ENCODE measurements at places on chromosomes 2 and 18.

- DNase-seq = no peak
These were observed 31.3 kb downstream of the USP40 start for GRCh38 chr2:233535271-233535670.

GRCh38 chr2:96265349-96265839, 403 bp downstream of the TMEM127 start:
- no peak for DNase-seq

DNA sequence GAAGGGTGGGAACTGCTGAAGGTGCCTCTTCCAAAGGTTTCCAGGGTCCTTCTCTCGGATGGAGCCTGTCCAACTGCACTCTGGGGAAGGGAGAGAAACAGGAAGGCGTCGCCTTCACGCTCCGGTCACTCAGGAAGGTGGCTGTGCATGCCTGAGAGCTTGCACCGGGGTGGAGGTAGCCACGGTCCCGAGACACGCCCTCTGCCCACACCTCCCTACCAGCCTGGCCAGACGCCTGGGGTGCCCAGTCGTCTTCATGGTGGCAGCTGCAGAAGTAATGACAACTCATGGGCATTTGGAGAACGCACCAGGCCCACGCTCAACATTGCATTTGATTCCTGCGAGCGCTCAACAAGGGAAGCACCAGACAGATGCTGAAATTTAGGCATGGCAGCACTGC, 59.9 kb downstream of the ADNP2 start:
- DNase-seq = no peak

DNA sequence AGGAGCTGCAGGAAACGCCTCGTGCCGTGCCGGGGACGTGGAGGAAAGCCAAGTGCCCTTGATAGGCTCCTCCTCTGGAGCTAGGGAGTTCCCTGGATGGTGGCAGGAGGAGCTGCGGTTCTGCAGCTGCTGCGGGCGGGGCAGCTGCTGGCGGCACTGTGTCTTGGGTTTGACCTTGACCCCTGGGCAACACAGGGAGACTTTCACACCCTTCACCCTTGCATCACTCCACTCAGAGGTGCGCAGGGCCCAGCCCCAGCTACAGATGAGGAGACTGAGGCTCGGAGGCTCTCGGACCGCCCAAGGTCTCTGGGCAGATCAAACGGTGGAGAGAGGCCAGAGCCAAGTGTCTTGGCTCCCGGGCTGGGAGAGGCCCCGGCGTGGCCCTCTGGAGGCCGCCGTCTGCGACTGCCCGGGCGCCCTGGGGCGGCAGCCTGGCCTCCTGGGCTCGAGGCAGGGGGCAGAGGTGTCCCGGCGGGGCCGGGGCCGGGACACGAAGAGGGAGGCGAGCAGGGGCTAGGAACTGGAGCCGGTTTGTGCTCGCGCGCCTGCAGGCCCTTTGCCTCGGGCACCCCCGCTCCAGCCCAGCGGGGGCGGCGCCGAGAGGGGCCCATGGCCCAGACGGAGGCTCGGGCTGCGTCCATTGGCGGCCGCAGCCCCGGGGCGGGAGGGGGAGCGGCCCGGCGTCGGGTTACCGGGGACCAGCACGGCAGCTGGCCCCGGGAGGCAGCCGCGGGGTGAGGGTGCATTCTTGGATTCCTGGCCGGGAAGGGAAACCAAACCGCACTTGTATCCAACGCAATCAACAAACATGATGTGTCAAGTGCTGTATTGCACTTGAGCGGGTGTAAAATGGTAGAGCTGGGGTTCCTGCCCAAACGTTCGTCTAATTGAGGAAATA, 129.6 kb upstream of the SLC1A4 start:
- peak; percentile 10 for DNase-seq

DNA sequence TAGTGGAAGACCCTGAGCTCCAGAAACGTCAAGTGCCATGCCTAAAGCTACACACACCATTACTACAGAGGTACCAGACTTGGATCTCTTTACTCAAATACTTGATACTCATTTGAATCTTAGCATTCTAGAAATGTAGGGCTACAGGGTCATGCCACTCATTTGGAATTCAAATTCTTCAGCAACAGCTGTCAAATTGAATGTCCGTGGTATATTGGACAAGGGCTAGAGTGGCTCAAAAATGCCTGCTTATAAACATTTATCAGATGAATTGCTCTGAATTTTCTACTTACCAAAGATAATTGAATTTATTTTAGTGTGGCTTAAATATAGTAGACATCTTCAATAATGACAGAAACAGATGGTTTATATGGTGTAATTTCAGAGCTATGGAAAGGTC, 669.7 kb downstream of the SLC4A3 start:
- no peak for DNase-seq

- no peak for DNase-seq
These were observed 97.4 kb upstream of the DNAJC10 start for GRCh38 chr2:182618672-182619079.

- no peak for DNase-seq
These were observed 31.0 kb downstream of the RALB start for GRCh38 chr2:120283649-120284048.

DNA sequence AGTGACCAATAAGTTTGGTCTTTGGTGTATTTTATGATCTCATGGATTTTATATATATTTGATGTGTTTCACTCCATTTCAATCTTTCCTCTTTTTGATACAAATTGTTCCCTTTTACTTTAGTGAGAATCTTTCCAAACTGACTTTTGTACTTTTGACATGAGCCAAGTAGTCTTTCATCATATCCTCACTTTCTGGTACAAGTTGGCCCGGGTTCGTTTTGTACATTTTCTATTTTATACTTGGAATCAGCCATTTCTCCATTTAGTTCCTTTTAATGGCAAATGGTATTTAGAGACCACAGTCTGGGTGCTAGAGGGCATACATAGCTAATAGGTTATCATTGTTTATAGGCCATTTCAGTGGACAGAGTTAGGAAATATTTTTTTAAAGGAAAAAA, 147.9 kb upstream of the MYO3B start:
- no peak for DNase-seq

- DNase-seq = no peak
These were observed 38.4 kb downstream of the HS6ST1 start for GRCh38 chr2:128280158-128280871.

- DNase-seq = no peak
These were observed 191.9 kb downstream of the MC4R start for GRCh38 chr18:60180671-60181070.

GRCh38 chr2:109428281-109428680, 185.5 kb downstream of the SEPTIN10 start:
- DNase-seq = no peak

DNA sequence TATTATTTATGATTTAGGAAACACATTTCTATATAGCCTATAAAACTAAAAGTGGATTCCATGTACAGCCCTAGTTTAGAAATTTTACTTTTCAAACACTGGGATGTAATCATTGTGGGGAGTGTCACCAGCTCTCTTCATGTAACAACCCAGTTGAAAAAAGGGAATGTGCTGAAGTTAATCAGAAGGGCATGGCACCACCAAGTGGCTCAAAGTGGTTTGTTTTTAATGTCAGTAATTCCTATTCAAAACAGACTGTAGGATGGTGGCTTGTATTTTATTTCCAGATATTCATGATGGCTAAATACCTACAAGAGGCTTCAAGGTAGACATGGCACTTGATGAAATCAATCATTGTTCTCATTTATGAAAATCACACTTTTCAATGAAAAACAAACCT, 58.1 kb upstream of the TMEM182 start:
- DNase-seq = no peak

DNA sequence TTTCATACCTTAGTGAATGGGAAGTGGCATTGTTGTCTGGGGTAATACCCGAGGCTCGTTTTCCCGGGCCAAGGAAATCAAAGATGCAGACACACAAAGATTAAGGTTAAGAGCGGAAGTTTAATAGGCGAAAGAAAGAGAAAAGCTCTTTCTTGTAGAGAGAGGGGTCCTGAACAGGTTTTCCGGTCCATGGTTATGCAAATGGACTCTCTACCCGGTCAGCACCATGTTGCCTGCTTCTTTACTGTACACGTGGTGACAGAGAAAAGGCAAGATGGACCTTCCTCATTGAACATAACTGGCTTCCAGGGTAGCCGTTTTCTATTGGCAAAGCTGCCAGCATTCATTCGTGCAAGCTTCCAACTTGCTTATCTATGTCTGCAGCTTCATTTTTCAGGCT, 2063.5 kb downstream of the SUCLG1 start:
- DNase-seq = no peak

DNA sequence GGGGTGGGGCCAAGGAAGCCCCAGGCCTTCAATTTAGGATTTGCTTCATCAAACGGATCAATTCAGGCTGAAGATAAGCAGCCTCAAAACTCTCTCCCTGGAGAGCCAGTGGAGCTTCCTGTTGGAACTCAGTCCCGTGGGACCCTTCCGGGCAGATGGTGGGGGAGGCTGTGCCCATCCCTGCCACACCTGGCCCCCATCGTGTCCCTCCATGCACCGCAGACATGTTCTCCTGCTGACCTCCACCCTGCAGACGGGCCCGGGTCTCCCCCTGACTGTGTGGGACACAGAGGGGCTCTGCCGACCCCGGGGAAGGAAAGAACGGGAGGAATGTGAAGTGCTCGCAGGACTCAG, 144.2 kb downstream of the TPO start:
- no peak for DNase-seq

- DNase-seq = no peak
These were observed 455.1 kb downstream of the ERBB4 start for GRCh38 chr2:212083492-212083891.

DNA sequence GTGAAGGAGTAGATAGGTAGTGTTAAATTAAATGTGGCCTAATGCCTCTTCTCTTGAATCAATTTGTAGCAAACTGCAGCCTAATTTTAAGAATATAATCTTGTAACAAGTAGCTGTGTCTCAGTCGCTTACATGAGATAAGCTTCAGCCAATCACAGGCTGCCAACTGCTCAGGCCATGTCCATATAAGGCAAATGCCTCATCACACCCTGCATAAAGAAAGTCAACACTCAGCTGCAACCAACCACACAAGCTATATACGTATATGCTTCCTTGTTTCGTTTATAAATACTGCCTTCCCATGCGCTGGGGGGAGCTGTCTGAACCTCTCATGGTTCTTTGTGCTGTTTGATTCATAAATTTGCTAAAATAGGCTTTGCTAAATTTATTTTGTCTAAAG, 476.3 kb downstream of the TRIB2 start:
- DNase-seq = no peak

DNA sequence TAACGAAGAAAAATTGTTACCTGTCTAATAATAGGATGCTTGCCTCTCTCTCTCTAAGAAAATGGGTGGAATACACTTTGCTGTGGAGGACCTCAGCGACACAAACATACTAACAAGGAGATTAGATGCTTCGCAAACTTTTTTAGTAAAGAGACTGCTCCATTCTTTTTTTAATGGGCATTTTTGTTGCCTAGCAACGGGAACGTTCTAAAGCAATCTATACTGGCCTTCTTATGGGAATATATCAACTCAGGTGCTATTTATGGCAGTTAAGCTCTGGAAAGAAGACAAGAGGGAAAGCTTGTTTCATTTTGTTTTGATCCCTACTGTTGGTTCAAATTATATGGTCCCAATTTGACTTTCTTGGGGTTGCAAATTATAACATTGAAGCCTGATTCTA, 86.8 kb upstream of the CBLN2 start:
- DNase-seq = peak; percentile 10

- no peak for DNase-seq
These were observed 21.4 kb upstream of the CCBE1 start for GRCh38 chr18:59718464-59719157.

DNA sequence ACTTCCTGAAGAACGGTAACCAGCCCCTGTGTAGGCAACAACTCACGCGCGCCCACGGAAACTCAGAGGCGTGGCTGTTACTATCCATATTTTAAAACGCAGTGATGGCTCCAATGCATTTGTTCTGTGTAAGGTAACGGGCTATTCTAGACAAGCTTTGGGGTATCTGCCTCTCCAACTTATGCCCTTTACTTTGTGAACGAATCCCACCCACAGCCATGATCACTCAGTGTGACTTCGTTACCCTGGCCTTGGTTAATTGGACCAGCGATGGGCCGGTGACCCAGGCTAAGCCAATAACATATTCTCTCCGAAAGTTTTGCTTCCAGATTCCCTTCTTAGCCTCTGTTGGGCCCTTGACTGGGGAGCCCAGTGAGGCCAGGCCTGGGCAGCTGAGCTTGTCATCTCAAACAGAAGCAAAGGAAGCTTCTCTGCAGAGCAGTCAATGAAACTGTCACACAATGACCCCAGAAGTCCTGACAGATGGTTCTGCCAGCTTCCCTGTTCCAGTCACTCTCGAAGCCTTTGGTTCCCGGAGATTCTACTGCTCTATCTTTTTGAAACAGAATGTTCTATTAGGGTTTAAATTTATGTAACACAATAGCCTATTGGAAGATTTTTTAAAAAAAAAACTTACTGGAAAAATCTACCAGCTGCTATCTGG, 30.7 kb upstream of the ROCK2 start:
- no peak for DNase-seq

GRCh38 chr2:134865067-134865787, 26.8 kb downstream of the ACMSD start:
- DNase-seq = no peak

DNA sequence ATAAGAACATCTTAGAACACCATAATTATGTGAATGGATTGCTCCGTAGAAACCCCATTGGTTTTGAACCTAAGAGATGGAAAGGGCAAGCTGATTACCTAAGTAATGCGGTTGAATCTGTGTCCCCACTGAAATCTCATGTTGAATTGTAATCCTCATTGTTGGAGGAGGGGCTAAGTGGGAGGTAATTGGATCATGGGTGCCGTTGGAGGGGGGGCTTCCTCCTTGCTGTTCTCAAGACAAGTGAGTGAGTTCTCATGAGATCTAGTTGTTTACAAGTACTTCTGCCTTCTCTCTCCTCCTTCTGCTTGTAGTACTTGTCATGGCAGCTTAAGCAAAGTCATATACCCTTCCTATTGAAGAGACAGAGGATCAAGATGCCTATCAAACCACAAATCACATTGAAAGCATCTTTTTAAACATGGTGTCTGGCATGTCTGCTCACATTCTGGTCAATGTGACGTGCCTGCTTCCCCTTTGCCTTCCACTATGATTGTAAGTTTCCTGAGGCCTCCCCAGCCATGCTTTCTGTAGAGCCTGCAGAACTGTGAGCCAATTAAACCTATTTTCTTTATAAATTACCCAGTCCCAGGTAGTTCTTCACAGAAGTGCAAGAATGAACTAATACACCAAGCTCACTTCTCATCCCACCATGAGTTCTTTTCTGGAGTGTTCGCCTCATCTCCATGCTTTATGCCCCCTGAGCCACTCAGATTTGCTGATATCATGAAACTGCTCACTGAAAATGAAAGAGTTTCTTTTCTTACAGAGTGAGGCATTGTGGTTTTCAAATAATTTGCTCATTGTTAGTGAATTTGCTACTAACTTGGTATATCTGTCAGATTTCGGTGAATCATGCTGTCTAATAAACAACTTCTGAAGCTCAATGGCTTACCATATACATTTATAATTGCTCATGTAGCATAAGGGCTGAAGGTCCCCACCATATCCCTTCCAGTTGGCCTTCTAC, 23.6 kb downstream of the KCNE4 start:
- no peak for DNase-seq

DNA sequence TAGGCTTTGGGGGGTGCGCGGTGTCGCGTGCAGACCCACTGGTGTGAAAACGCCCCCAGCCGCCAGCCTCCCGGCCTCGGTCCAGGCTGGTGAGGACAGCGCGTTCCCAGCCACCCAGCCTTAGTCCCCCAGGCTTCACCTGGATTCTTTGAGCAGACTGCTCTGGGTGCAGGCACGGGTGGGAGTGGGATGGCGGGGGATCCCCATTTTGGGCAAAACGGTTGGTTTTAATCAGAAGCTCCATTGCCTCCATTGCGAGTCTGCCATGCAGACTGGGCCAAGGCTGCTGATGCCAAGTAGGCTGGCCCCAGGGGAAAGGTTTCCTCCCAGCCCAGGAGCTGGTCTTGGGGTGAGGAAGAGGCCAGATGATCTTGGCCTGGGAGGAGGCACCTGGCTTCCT, 445 bp downstream of the MLPH start:
- no peak for DNase-seq

All from NCI-H1092 treated with DMSO at 0.1 percent for 48 hours (cell line).